ENCODE measurements at places on chromosomes 7 and 10. TPM values are rescaled to one million over a fixed set of nuclear protein-coding genes. Genes with fewer than 3 reads are reported as not detected.

DNA sequence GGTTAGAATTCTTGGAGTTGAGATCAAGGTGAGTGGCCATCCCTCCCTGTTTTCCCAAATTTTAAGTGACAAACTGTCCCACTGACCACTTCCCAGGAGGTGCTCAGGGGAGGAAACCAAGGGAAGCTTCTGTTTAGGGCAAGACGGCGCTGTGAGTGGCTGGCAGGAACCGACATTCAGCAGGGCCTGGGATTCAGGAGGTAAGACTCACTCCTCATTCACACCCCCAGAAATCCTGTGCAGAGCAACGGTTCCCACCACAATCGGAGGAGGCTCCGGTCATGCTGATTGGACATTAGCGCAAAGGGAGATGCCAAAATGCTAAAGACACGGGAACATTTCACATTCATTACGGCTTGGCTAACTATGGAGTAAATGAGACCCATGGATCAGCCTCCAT lies 200.9 kb downstream of the GRID1 start:
- DNase-seq = no peak

The UTF1 gene
- not detected for total RNA-seq

The PKD2L1 gene
- total RNA-seq = 0.60 TPM

GRCh38 chr10:110568055-110568735 lies 700 bp downstream of the SMC3 start:
- DNase-seq = peak; percentile 67

The PLCE1 gene
- total RNA-seq = 0.12 TPM

- DNase-seq = no peak
Observed at GRCh38 chr10:131946321-131946751, 35.4 kb downstream of the BNIP3 start.
